Stimulated activated CD8-positive, alpha-beta memory T cell treated with anti-CD3 and anti-CD28 coated beads, Interleukin-15, amount 100 ng/mL, for 1 hour (primary cell): ENCODE measurements at places on chromosomes 5 and 9.

DNA sequence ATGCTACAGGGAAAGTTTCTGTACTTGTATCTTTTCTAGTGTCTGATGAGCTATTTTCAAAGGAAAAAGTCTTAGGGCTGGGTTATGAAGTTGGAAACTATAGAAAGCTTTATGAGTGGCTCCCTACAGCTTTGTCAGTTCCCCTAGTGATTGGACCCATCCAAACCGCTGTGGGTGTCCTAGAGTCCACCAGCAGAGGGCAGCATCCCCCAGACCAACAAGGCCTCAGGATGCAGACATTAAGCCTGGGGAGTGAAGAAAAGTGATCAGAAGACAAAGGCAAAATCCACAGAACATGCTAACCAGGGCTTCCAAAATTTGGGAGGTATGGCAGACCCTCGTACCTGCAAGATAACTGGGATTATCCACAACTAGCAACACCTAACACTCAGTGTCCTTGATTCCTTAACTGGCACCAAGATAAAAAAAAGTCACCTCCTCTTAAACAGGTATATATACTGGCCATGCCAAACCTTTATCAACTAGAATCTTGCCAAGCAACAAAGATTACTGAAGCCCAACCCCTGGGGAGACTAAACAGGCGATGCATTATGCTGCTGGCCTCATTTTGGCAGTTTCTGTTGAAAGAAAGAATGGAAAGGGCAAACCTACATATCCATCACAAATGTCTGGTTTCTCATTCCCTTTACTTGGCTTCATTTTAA lies 110.4 kb upstream of the NR5A1 start:
- peak; percentile 54 for DNase-seq

GRCh38 chr9:101427358-101427757 lies 8.2 kb downstream of the ALDOB start:
- DNase-seq, result no peak

DNA sequence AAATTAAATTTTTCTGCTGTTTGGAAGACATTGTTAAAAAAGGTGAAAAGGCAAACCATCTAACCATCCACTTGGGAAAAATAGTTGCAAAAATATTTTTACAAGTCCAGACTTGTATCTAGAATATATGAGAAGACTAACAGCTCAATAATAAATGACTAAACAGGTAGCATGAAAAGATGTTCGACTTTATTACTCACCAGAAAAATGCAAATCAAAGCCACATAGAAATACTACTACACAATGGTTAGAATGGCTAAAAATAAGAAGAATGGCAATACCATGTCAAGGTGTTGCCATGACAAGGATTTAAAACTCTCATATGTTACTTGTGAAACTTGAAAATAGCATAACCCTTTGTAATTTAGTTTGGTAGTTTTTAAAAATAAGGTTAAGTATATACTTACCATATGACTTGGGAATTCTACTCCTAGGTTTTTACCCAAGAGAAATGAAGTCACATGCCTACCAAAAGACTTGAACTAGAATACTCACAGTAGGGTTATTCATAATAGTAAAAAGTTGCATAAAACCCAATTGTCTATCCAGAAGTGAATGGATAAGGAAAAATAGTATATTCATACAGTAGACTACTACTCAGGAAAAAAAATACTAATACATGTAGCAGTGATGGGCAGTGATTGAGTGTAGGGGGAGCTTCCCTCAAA lies 93.8 kb downstream of the VPS13A start:
- no peak for DNase-seq

- DNase-seq, result no peak
These were observed 36.1 kb upstream of the CCNG1 start for GRCh38 chr5:163401271-163401670.

- no peak for DNase-seq
These were observed 546.0 kb upstream of the GRAMD2B start for GRCh38 chr5:125877248-125877647.

- DNase-seq, result no peak
These were observed 404.0 kb downstream of the PDE4D start for GRCh38 chr5:59489551-59489950.

DNA sequence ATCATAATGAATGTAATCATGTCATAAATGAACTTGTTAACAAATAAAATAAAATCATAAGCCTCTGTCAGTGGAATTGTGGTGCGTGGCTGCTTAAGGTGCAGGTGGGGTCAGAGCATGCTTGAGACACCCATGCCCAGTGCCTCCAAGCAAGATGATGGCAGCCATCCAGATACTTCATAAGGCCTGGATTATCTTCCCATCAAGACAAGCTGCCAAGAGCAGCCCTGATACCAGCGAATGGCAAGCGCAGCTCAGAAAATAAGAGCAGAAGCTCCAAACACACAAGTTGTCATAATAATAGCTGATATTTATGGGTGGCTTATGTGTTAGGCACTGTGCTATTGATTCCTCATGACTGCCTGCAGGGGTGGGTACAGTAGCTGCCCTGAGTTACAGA lies 21.8 kb upstream of the LMX1B start:
- DNase-seq, result no peak

GRCh38 chr5:139579-140442 lies 47.8 kb downstream of the PLEKHG4B start:
- DNase-seq, result no peak

DNA sequence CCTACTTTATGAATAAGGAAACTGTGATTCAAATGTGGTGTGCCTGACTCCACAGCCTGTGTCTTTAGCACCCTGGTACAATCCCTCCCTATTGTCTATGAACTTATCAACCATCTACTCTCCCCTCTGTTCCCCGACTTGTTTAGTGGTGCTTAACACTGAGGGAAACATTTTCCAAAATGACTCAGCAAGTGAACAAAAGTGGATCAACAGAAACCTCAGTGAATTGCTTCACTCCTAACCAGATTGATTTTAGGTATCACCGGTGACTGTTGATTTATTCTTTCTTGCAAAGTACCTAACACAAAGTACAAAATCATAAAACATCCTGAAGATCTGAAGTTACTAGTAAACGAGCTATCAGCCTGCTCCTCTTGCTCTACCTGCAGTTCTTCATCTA lies 42.1 kb upstream of the RAPGEF6 start:
- DNase-seq, result no peak

DNA sequence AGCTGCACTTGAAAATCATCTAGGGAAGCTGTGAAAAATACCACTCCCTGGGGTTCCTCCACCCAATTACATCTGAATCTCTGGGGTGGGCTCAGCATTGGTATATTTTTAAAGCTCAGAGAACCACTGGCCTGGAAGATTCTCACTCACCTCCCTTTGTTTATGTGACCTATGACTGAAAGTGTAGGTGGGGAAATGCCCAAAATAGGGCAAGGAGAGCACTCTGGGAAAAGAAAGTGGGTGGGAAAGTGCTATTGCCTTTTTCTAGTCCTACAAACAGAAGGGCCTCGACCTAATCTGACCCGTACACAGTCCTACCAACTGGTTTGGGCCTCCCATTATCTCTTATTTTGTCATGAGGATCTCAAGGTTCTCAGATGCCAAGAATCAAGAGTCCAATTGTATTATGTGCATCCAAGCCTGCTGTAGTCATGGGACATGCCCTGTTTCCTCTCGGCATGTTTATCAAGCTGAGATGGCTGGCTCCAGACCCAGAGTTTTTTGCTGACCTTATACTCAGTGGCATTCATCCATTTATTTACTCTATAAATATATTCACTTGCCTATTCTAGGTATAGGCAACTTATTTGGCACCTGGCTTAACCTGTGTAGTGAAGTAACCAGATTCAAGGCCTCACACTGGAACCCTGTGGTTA lies 483.7 kb downstream of the ENC1 start:
- no peak for DNase-seq

DNA sequence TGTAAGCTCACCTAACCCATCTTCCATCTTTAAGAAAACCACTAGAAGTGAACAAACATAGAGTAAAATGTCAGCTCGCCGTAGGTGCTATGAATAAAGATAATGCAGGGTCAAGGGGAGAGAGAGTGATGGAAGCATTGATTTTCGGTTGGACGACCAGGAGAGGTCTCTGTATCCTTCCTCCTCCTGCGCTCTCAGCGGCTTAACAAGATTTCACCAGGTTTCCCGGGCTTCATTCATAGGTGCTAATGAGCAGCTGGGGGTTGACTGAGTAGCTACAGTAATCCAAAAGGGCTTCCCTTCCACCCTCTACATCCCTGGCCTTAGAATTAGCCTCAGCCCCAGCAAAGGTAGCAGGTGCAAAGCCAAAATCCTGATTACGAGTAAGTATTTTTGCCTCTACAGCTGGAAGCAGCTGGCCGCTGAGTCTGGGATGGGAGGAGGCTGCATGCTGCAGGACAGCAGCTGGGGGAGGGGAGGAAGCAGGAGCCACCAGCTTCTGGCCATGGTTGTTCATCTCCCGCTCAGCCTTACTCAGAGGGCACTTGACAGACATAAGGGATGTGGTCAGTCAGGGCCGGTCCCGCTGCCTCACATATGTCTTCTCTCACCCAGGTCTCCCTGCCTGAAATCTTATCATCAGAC lies 112.0 kb upstream of the IL12B start:
- no peak for DNase-seq

DNA sequence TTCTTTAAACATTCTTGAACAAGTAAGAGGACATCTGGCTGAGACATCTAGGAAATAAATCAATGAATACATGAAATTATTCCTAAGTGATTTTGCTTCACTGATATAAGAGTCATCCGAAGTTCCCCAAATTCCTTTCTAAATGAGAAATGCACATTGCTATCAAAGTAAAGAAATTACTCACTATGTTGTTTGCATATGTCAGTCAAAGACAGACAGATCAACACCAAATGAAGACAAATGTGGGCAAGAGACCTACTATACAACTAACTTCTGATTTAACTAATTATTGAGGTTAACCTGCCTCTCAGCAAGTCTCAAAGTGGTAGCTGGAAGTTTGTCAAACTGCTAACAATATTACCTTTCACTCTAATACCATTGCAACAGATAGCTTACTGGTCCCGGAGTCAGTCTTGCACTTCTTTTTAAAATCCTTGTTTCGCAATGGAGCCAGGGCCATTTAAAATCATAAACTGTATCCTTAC lies 13.2 kb downstream of the TUT7 start:
- no peak for DNase-seq

DNA sequence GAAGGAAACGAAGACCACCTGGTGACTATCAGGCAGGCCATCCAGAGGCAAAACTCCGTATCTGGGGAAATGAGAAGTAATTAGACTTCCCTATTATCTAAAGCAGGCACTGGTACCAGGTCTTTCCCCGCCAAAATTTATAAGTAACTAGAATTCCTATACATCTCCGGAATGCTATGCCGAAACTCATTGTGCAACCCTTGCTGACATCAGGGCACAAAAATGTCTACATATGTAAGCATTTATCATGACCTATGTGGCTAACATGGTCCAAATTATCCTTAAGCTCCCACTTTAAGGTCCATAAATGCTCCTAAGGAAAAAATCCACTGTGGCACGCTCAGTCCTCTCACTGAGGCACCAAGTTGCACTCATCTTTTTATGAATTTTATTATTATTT lies 17.8 kb downstream of the ACTL7B start:
- no peak for DNase-seq

DNA sequence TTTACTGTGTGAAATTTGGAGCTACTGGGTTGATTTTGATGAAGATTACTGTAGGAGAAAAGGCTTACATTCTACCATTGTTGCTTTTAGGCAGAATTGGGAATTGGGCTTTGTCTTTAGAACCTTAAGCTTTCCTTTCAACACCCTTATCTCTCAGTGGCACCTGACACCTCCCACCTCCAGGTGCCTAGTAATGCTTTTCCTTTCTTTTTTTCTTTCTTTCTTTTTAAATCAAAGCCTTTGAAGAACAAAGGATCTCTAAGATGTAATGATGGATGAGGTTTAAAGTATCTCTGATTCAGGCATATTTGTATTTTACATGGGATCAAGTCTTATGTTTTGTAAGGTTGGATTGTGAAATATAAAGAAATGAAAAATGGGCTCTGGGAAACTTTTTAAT lies 2.9 kb upstream of the ADGRV1 start:
- DNase-seq, result no peak

- DNase-seq, result no peak
These were observed 41.0 kb downstream of the KCNV2 start for GRCh38 chr9:2758162-2758897.

GRCh38 chr9:109972026-109972882 lies 192.3 kb downstream of the PALM2AKAP2 start:
- no peak for DNase-seq

DNA sequence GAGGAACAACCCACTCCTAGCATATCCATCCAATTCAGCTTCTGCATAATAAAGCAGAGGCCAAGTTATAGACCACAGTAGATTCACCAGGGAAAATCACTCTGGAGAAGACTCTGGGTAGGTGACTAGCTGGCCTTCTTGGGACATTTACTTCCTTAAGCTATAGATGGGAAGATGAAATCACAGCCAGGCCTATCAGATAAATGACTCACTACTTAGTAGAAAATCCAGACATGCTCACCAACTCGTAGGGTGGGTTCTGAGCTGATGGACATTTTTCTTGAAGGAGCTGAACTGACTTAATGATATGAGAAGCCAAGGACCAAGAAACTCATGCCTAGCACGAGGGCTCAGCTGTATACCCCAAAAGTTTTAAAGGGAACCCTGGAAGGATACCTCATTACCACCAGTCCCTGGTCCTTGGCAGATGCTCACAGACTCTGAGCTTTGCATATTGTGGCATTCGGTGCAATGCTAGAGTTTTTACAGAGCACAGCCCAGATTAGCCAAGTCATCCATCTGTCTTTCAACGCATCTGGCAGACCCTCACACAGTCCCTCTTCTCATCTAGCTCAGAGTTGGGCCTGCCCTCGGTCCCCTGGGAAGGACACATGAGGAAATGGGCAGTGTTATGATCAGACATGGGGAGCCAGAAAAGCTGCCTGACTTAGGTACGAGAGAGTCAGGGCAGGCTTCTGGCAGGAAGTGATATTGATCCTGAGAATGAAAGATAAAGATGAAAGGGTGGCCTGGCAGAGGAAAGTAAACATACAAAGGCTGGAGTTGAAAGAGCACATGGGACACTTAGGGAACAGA lies 15.0 kb downstream of the ACSL6 start:
- no peak for DNase-seq

DNA sequence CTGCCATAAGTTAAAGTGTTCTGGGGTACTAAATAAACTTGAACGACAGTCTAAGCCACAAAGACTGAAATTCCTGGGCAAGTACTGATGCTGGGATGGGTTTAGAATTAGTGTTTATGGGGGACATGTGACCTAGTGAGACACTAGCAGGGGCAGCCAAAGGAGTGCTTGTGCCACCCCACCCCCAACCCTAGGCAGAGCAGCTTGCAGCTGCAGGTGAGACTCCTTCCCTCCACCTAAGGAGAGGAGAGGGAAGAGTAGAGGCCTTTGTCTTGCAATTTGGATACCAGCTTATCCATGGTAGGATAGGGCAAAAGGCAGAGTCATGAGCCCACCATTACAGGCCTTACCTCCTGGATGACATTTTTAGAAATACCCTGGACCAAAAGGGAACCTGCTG lies 28.7 kb upstream of the PDE4D start:
- no peak for DNase-seq

- DNase-seq, result no peak
These were observed 17.2 kb downstream of the AGXT2 start for GRCh38 chr5:35030426-35031100.

- DNase-seq, result no peak
These were observed 6.0 kb upstream of the SLC9A3 start for GRCh38 chr5:530001-530955.
